ENCODE measurements at places on chromosomes 3 and 15.

DNA sequence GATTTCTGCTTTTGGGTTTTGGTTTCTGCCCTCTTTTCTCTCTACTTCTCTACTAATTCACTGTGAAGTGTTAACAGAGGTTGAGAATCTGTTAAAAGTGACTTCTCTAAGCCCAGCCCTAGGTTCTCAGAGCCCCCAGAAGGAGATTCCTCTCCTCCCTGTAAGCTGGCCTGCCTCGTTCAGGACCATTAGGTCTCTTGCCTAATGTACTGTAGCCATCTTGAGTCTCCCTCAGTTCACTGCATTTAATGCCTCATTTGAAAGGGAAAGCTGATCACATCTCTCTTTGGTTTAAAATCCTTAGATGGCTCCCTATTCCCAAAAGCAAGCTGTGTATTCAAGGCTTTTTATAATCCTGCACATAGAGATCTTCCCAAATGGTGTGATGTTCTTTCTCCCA, 16.3 kb downstream of the RTP1 start:
- DNase-seq = no peak

- DNase-seq = no peak
Measured at GRCh38 chr3:143958966-143959365, 12.7 kb upstream of the DIPK2A start.

GRCh38 chr3:147937891-147938290, 528.7 kb downstream of the ZIC1 start:
- DNase-seq = no peak

GRCh38 chr3:51982352-51982837, 940 bp upstream of the ACY1 start:
- no peak for DNase-seq

- DNase-seq = no peak
Measured at GRCh38 chr3:41137686-41138111, 61.6 kb upstream of the CTNNB1 start.

DNA sequence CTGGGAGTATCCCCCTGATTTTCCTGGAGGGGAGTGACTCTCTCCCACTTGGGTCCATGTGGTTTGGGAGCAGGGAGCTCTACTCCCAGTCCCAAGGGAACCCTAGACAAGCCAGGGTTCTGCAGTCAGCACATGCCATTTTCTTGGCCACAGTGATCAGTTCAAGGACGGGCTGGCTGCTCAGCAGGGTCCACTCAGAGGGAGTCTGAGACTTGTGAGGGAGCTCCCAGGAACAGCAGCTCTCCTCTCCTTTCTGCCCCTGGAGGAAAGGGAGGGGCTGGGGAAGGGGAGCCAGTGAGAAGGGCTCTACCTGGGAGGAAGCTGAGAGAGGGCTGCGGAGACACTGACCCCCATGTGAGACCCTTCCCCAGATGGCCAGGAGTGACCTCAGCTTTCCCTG, 29.1 kb upstream of the LMCD1 start:
- DNase-seq = no peak

DNA sequence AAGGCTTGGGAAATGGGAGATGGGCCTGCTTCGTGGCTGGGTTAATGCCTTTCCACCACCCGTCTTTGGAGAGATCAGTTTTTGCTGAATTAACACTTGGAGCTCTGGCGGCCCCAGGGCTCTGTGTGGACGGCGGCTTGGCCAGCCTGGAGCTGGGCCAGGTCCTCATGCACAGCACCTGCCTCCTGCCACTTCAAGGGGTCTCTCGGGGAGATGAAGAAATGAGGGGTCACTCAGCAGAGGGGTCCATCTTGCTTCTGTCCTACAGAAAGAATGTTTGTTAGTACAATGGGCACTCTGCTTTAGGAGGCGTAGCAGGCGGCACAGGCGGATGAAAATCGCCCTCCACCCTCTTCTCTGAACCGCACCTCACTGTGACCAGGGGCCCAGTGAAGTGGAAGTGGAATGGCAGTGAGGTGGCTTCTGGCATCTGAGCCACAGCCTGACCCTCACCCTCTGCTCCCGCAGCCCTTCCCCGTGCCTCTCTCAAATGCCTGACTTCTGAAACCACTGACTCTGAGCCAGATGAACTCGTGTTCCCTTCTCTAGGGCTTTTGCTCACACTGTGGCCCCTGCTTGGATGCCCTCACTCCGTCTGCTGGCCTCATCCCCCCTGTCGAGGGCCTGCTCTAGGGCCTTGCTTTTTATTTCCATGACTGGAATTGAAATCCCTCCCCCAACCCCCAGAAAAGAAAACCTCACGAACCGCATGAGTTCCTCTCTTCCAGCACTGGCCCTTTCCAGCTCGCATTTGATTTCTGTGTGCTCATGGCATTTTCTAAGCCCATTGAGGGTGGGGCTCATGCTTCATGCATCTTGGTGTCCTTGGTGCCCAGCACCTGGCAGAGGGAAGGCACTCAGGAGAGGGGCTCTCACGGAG, 42.2 kb downstream of the CHDH start:
- no peak for DNase-seq

- no peak for DNase-seq
Measured at GRCh38 chr3:100706365-100706764, 2.9 kb upstream of the TFG start.

GRCh38 chr3:148309390-148310035, 388.2 kb upstream of the AGTR1 start:
- DNase-seq = no peak

DNA sequence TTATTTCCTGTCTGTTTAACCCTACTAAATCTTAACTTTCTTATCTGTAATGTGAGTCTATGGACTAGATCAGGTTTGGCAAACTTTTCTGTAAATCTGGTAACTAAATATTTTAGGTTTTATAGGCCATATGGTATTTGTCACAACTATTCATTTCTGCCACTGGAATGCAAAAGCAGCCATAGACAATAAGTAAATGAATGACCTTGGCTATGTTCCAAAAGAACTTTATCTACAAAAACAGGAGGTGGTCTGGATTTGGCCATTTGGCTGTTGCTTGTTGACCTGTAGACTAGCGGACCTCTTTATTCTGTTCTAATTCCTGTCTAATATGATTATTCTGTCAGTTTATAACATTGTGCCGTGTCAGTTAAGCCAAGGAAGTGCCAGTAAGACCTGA, 314.2 kb downstream of the LPP start:
- DNase-seq = no peak

DNA sequence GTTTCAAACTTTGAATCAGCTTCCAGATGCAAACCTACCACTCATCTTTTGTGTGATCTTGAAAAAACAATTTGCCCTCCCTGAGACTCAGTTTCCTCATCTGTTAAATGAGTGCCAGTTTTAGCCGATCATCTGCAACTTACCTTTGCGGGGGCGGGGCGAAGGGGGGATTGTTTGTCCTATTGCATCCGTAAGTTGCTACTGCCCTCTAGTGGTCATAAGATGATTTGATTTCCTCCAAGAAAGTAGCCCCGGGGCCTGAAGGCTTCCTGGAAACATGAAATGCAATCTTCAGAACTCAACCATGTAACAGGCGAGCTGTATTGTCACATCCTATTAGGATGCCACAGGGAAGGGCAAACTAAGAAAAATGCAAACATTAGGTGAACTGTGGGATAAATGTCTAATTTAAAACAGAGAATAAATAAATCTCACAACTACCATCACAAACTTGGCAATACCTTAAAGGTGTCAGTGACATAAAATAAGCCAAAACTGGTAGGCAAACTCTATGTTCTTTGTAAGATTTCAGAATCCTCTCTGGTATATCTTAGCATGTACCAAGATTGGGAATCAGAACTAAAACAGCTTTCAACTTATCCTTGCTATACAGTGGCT, 63.5 kb upstream of the CLDN18 start:
- peak; percentile 34 for DNase-seq

GRCh38 chr3:129016720-129017483, 15.8 kb downstream of the EFCC1 start:
- DNase-seq = no peak

GRCh38 chr3:164221297-164221696, 857.0 kb downstream of the SI start:
- DNase-seq = no peak

DNA sequence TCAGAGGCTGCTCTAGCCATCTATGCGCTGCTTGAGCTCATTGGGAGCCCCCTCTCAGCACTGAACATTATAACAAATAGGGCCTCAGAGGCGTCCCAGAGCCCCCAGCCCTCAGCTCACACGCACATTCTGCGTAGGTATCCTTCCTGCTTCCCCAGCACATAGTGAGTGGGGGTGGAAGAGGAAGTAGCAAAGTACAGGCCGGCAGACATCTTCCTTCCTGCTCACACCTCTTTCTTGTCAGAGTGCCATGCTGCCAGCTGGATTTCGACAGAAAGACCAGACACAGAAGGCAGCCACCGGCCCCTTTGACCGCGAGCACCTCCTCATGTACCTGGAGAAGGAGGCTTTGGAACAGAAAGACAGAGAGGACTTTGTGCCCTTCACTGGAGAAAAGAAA, 16.6 kb downstream of the TMOD2 start:
- no peak for DNase-seq

DNA sequence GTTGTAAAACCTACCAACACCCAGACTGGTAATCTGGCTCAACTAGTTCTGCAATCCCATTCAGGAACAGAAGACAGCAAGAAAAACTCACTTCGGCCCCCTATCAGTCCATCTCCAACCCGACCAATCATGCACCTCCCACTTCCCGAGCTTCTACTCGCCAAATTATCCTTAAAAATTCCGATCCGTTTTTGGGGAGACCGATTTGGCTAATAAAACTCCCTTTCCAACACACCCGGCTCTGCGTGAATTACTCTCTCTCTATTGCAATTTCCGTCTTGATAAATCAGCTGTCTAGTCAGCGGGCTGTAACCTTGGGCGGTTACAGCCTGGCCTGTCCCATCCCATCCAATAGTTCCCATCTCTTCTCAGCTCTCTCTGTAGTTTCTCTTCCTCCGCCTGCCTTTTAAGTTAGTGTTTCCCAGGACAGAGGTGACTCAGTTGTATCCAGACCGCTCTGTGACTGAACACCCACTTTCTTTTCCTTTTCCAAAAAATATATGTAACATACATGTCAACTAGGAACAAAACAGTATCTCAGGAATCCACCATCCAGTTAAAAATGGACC, 780 bp upstream of the ACAD9 start:
- peak; percentile 16 for DNase-seq

GRCh38 chr15:66841953-66842681, 140.1 kb downstream of the SMAD6 start:
- DNase-seq = peak; percentile 9

GRCh38 chr15:90915216-90915807, 12.2 kb downstream of the MAN2A2 start:
- no peak for DNase-seq

DNA sequence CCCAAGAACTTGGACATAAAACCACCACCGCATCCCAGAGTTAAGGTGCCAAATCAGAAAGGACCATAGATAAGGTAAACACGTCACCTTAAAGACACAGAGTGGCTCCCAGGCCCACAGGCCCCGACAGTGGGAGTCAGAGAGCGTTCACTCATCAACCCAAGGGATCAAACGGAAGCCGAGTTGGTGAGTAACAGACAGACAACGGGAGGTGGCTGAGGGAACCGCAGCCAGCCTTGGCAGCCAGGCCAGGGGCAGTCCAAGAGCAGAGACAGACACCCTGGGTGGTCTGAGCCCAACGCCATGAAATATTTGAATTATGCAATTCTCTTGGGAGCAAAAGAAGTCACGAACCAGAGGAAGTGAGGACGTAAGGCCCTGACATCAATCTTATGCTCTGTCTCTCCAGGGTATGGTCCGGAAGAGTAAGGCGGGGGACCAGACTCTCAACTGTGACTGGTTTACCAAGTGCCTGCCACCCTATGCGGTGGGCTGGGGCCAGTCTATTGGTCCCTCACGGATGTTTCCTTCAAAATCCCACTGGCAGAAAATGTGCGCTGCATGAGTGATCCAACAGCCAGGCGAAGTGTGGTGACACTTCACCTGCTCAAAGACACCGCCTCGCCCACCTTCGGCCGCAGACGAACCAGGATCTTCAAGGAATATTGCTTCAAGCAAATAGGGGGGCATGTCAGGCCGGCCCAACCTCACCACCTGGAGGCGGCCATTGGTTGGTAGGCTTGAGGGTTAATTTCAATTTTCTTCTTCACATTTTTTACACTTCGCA, 34.3 kb downstream of the TMEM44 start:
- no peak for DNase-seq

GRCh38 chr15:33742306-33742705, 226.0 kb upstream of the CHRM5 start:
- DNase-seq = no peak

GRCh38 chr3:425079-425478, 228.5 kb downstream of the CHL1 start:
- no peak for DNase-seq

- no peak for DNase-seq
Measured at GRCh38 chr3:45273681-45274515, 47.8 kb upstream of the TMEM158 start.

DNA sequence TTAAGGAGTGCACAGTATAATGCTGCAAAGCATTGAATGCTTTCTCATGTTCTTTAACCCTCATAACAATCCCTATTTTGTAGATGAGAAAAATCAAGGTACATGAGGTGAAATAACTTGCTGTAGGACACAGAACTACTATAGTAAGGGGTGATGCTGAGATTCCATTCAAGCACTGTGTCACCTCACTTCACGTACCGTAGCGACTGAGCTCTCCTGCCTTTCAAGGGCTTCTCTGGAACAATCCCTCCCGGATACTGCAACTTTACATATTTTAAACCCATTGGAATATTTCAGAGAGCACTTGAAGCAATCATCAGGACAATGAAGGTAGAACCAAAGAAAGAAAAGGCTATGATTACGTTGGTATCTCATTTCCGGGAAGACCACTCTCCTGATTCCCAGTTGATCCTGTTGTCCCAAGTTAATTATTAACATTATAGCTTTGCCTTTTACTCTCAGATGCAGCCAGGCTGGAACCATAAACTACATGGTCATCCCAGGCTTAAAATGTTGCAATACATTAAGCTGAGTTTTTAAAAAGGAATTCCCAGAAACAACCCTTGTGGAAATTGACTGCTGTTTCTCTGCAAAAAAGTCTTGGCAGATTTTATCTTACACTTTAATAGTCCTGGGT, 252.2 kb upstream of the IGF1R start:
- DNase-seq = no peak

DNA sequence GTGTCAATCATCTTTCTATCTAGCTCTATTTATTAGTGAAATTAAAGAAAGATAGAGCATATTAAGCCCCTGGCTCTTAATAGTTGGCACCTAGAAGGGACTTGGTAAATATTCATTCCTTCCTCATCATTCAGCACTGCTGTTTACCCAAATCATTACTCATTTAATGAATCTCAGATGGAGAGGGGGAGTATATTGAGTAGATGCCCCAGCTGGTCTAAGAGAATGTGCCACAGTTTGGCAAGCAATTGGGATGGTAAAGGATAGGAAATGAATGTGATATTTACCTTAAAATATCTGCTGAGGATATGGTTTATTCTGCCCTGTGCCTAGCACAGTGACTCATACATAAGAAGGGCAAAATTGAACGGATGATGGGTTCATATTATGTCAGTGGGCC, 6.0 kb downstream of the IL1RAP start:
- no peak for DNase-seq

DNA sequence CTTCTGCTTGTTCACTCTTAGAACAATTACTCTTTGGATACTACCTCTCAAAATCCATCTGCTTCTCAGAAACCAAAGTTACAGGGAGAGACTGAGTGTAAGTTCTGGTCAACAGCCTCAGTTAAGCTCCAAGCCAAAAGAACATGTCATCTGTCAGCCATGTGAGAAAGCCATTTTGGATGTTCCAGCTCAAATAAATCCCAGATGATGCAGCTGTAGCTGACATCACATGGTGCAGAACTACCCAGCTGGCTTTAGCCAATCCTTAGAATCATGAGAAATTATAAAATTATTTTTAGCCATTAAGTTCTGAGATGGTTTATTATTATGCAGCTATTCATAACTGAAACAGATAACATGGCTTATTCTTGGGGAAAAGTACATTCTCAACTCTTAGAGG, 696.0 kb downstream of the ZNF385D start:
- DNase-seq = no peak
